T-cell (primary cell): ENCODE measurements at places on chromosomes 13 and 19. TPM values are rescaled to one million over a fixed set of nuclear protein-coding genes. Genes with fewer than 3 reads are reported as not detected.
A peak's percentile ranks its signal among the peaks of the same experiment; 100 is the strongest.

The PSG1 gene
- total RNA-seq = not detected

The ZNF132 gene
- total RNA-seq = 4.9 TPM

The CACNA1A gene
- total RNA-seq = 0.89 TPM

The LGALS14 gene
- total RNA-seq = not detected

The VSTM1 gene
- total RNA-seq = not detected

The SMIM7 gene
- 77.6 TPM for total RNA-seq

DNA sequence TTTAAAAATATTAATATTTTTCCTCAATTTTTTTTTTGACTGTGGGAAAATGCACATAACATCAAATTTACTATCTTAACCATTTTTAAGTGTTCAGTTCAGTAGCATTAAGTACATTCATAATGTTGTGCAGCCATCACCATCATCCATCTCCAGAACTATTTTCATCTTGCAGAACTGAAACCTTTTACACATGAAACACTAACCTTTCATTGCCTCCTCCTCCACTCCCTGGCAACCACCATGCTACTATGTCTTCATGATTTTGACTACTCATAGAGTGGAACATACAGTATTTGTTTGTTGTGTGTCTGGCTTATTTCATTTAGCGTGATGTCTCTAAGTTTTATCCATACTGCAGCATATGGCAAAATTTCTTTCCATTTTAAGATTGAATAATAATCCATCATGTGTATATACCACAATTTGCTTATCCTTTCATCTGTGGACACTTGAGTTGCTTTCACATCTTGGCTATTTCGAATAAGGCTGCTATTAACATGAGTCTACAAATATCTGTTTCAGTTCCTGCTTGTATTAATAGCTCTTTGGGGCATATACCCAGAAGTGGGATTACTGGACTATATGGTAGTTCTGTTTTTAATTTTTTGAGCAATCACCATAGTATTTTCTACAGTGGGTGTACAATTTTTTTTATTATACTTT is 376.4 kb downstream of the MTUS2 start:
- no peak for DNase-seq

GRCh38 chr13:44904967-44905366 is 84.3 kb downstream of the NUFIP1 start:
- DNase-seq = no peak

GRCh38 chr19:17491287-17491686 is 20.2 kb upstream of the PGLS start:
- DNase-seq = no peak

GRCh38 chr13:33349986-33350826 is 64.7 kb upstream of the STARD13 start:
- DNase-seq = no peak

GRCh38 chr13:79227418-79227817 is 178.6 kb downstream of the RBM26 start:
- DNase-seq = no peak

- DNase-seq = no peak
Observed at GRCh38 chr19:45419396-45419795, 4.3 kb downstream of the ERCC1 start.

DNA sequence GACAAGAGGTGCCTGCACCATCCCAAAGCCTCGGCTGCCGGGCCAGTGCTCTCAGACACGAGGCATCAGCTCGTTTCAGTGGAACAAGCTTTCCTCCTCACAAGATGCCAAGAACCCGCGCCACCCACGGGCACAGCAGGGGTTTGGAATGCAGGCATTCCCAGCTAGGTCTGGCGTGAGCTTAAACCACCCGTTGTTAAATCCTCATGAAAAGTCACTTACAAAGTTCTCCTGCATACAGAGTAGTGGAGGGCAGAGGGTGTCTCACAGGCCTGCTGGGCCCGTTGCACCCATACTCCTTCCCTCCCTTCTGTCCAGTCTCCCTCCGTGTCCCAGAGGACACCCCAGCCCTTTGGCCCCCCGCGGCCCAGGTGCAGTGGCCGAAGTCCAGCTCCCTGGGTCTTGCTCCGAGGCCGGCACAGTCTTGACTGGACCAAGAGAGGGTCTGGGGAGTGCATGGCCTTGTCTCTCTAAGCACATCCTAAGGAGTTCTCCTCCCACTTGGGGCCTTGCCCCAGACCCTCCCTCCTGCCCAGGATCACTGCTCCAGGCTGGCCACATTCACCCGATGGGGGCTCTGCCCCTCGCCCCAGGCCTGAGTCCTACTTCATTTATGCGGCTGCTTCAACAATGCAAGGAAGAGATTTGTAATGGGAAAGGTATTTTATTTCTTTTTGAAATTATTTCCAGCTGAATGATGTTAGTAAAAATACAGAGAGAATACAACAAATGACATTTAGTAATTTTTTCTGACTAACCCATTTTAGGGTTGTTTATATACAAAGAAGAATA is 35.2 kb upstream of the GRTP1 start:
- DNase-seq = no peak

- DNase-seq = no peak
Observed at GRCh38 chr13:73876323-73876722, 257.9 kb downstream of the KLF12 start.

DNA sequence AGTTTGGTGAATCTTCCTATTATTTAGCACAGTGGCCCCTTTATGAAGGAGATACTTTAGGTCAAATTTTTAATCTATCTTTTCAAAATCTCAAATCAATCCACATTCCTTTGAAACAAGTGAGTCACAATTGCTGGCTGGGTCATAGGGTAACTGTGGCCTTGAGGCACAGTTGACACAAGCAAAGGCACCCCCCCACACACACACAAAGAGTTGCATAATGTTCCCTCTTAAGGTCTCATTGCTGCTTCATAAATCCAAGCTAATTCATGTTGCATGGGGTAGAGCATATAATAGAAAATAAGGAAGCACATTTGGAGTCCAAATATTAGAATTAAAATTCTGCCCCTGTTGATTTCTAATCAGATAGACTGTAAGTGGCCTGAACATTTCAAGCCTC is 171.5 kb downstream of the DLEU7 start:
- no peak for DNase-seq

DNA sequence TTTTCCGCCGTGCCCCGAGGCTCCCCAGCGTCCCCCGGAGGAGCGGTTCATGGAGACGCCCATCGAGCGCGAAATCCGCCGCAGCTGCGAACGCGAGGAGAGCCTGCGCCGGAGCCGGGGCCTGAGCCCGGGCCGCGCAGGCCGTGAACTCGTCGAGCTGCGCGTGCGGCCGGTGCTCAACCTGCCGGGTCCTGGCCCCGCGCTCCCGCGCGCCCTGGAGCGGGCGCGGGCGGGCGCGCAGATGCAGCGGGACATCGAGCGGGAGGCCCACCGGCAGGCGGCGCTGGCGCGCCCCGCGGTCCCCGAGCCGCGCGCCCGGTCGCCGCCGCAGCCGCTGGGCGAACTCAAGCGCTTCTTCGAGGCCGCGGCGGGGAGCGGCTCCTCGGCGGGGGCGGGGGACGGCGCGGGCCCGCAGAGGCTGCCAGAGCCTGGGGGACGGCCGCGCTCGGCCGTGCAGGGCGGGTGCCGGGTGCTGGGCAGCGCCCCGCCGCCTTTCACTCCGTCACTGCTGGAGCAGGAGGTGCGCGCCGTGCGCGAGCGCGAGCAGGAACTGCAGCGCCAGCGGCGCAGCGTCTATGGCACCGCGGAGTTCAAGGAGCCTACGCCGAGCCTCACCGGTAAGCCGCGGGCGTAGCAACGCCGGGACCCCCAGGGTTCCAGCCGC is 807 bp downstream of the MISP3 start:
- DNase-seq = peak; percentile 63

DNA sequence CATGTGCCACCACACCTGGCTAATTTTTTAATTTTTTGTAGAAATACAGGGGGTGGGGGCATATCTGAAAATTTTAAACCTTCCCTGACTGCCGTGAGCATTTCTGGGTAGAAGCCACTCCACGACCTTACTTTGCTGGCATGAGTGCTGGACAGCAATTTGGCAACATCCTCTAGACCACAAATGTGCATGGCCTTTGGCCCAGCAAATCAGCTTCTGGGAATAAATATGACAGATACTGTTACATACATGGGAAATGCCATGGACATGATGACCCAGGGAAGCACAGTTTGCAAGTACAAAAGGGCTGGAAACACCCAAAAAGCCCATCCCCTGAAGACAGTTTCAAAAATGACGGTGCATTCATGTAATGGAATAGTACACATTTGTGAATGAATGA is 3.2 kb upstream of the PVR start:
- no peak for DNase-seq

GRCh38 chr13:33347861-33348260 is 62.3 kb upstream of the STARD13 start:
- DNase-seq = no peak

GRCh38 chr13:45055902-45056648 is 64.2 kb upstream of the GTF2F2 start:
- DNase-seq = no peak
